ENCODE measurements at places on chromosomes 2 and 18.

DNA sequence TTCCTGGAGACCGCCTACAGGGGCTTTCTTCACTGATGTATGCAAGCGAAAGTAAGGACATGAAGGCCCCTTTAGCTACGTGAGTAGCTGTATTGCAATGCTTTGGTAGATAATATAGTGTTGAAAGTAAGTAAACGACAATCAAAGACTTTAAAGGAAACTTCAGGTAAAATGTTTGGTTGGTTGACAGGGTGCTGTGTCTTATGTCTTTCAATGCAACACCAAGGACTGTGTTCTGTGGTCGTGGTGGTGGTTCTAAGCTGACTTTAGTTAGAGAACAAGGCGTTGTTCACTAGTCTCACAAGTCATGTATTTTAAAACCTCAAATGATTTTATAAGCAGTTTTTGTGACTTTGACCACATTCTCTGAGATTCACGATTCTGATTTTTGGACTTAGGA is 58.0 kb upstream of the CABYR start:
- DNase-seq: no peak

DNA sequence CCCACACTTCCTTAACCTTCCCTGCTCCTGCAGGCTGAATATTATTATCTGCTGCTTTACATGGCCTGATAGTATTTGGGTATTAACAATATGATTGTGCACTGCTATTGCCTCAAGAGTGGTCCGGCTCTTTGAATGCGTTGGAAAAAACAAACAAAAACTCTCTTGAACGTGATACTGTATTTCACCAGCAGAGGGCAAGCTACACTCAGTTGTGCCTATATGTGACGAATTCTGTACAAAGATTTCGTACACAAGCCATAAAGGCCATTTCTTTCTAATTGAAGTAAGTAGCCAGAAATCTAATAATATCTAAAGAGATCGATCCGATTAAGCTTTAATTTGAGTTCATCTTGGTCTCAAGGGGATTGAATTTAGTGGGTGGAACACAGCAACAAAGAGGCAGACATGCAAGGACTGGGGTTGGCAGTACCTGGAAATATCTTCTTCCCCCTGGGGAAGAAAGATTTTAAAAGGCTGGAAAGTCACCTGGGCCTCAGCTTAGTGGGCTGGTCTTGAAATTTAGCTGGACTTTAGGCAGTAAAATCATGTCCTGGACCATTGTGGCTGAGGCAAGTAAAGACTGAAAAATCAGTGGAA is 49.3 kb upstream of the RAB6D start:
- peak; percentile 71 for DNase-seq

- DNase-seq: no peak
Observed at GRCh38 chr2:224982910-224983711, 59.2 kb downstream of the DOCK10 start.

DNA sequence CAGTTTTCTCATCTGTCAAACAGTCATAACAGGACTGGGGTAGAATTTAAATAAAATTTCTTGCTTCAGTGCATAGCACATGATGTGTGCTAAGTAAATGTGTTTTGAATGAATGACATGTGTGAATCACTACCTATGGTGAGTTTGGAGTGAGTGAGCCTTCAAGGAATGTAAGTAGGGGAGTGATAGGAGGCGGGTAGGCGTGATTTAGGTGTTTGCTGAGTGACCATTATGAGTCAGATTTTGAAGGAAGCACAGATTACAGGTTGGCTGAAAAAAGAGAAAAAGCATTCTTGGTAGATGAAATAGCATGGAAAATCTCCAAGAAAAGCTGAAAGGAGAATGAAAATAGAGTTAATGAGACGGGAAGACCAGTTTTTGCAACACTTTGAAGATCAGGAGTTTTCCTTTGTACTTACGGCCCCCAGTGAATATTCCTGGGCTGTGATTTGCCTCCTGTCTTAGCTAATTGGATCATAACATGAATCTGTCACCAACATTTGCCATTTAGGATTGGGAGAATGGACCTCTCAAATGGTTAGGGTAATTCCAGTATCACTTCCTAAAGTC is 136.9 kb upstream of the GATA6 start:
- DNase-seq: no peak

- DNase-seq: peak; percentile 78
Observed at GRCh38 chr18:9711361-9712129, 3.4 kb downstream of the RAB31 start.

GRCh38 chr18:65995206-65995605 is 244.4 kb downstream of the CDH7 start:
- no peak for DNase-seq

- no peak for DNase-seq
Observed at GRCh38 chr2:237873897-237874551, 14.6 kb downstream of the RAMP1 start.

- DNase-seq: no peak
Observed at GRCh38 chr18:7812431-7813063, 245.4 kb downstream of the PTPRM start.

DNA sequence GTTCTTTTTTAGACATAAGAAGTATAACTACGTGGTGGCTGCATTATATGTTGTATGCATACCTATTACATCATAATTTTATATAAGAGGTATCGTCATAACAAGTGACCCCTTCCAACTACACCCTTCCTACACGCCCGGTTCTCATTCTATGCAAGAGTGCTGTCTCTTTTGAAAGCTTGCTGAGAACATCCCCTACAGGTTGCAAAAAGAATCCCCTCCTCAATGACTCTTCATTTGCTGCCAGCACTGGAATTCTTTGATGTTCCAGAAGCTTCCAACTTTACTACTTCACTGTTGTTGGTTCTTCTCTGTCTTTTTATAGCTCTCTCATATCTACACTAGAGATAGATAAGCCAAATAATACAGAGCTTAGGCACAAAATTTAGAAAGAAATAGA is 66.4 kb downstream of the CDH7 start:
- no peak for DNase-seq

- DNase-seq: peak; percentile 78
Observed at GRCh38 chr2:201781557-201782051, 871 bp upstream of the ALS2 start.

DNA sequence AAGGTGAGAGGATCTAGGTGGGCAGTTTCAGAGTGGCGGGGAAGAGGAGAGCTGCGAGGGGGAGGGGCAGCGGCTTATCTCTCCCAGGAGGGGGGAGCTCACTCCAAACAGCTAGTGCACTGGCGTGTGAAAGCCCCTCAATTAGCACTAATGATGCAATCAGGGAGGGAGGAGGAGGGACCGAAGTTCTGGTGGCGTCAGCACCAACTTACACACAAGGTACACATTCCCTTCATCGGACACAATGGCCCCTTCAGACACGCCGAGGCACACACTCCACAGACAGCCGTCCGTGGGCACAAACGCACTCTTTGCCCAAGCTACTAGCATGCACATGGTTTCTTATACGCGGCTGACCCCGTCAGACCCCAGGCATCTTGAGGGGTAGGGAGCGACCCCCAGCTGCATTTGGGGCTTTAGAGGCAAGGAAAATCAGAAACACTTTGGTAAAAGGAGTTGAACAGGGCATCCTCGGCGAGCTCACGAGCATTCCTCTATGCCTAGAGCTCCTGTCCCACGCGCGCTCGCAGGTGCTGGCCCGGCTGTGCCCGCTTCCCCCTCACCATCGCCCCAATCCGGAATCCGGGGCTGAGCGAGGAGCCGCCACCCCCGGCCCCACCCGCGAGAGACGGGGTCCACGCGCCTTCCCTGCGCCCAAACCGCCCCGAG is 868 bp upstream of the PKDCC start:
- peak; percentile 16 for DNase-seq

- no peak for DNase-seq
Observed at GRCh38 chr2:220915092-220915623, 656.9 kb downstream of the EPHA4 start.

DNA sequence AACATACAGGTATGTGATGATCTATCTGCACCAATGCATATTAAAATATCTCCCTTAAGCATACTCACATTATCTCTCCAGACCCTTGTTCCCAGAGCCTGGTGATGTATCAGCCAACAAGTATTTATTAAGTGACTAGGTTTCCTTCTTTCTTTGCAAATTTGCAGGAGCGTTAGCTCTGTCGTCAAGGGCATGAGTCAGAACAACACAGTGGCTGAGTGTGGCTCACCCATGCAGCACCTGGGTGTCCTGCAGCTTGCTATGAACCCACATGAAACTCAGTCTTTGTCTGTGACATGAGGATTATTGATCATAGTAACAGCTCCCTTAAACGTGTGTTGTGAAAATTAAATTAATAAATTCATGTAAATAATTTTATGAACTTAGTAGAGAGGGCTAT is 96.6 kb downstream of the PIEZO2 start:
- DNase-seq: no peak

Measured in NB4 (cell line).